ENCODE measurements at places on chromosomes 6 and 20. TPM values are rescaled to one million over a fixed set of nuclear protein-coding genes. Genes with fewer than 3 reads are reported as not detected.

DNA sequence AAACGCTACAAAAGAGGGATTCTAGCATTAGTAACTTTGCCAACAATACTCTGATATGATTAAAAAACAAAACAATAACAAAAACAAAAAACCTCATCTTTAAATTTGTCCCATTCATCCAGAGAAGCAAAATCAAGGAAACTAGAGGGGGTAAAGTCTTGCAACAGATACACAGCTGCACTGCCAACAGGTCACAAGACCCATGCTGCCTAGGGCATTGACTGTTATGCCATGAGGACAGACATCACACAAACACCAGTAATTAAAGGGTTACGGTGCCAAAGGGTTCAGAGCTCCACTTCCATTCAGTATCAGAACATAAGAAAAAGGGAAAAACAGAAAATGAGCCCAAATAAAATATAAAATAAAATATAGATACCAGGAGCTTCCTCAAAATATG lies 1.6 kb downstream of the TBC1D20 start:
- DNase-seq, result no peak

- no peak for DNase-seq
Measured at GRCh38 chr20:40471261-40471629, 217.8 kb downstream of the MAFB start.

DNA sequence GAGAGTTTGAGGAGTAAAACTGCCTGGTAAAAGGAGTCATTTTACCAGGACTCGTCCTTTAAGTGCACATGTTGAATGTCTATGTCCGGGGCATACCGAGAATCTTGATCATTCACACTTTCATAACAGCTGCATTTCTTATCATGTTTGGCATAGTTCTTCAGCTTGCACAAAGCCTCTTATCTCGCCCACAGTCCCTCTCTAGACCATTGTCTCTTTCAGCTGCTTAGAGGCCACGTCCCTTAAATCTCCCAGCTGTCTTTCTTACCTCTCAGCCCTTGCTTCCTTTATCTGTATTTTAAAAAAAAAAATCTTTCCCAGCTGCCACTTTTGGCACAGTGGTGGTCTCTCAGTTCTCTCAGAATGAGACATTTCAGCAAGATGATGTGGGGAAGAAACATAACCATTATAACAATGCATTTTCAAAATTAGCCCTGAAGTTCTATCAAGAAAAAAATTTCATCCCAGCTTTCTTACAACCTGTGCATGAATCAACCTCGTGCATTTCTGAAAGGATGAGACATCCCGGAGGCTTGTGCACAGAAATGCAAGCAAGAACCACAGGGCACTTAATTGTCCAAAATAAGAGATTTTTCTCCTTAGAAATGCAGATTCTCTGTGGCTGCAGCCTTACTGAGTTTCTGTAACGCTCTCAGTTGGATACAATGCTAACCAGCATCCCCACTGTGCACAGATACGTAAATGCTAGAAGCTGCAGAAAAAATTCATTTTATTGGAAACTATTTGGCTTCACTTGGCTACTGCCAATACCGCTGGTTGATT lies 24.2 kb downstream of the RBM24 start:
- no peak for DNase-seq

GRCh38 chr20:11853359-11853758 lies 64.3 kb upstream of the BTBD3 start:
- DNase-seq, result no peak

GRCh38 chr6:166619912-166620311 lies 7.1 kb downstream of the RPS6KA2 start:
- no peak for DNase-seq

- no peak for DNase-seq
Measured at GRCh38 chr6:78909391-78909790, 42.0 kb downstream of the IRAK1BP1 start.

Gene PDYN
- 0.63 TPM for total RNA-seq

Gene RBBP8NL
- total RNA-seq, result not detected

Gene KHDC1
- 12.9 TPM for total RNA-seq

Gene ZGPAT
- 31.3 TPM for total RNA-seq

Gene PACSIN1
- 0.30 TPM for total RNA-seq
